ENCODE measurements at places on chromosomes 13 and 19.

DNA sequence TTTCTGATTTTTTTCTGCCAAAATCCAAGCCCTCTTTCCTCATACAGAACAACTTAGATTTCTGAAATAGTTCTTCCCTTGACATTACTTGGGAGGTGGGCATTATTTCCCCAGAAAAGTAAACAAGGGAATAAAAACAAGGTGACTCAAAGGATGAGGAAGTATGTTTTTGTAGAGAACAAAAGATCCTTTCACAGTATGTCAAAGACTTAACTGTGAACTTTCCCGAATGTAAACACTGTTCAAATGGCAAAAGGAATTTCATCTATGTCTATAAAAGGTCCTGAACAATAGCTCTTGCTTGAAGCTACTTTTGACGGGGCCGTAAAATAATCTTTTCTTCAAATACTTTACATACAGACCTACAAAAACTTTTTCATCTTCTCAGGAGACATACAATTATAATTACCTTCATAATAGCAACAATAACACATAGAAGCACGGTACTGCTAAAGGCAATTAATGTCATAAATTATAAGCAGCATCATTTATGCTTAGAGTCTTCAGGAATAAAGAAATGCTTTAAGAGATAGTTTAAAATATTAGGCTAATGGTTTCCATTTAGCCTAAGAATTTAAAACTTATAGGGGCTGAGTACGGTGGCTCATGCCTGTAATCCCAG is 191.1 kb downstream of the RGCC start:
- peak; percentile 4 for DNase-seq

- no peak for DNase-seq
These were observed 53.6 kb upstream of the KCTD4 start for GRCh38 chr13:45254396-45254795.

GRCh38 chr19:47848823-47849473 is 10.1 kb upstream of the TPRX2 start:
- DNase-seq: no peak

GRCh38 chr13:22262001-22262885 is 591.4 kb downstream of the FGF9 start:
- no peak for DNase-seq

DNA sequence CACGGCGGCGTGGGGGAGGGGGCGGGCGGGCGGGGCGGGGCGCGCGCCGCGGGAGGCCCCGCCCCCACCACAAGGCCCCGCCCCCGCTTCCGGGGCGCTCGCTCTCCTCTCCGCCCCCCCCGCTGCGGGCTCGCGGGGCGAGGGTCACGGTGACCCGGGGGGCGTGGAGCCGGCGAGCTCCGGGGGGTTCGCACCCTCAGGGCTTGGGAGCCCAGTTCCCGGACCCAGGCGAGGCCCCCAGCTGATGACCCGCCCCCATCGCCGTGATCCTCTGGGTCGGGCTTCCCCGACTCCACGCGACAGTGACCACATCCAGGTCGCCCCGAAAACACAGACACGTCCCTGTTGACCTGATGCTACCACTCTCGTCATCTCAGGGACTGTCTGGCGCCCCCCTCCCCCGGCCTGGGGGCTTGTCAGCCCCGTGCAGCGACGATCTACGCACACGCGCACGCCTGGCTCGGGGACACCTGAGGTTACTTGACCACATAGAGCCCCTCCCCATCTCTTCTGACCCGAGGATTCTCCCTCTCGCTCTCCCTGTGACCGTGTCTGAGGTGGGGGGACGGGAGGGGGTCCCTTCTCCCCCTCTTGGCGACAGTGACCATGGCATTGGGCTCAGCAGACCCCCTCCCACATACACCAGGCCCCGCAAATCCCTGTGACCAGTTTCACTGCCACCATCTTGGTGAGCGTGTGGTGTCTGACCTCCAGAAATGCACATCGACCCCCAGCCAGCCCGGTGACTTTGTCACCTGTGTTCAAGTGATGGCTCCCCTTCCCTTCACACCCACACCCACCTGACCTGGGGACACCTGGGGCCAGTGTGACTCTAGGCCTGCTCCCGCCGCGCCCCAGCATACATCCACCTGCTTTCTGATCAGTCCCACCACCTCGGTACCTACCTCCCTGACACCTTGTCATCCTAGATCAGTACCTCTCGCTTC is 670 bp downstream of the MAP2K7 start:
- no peak for DNase-seq

DNA sequence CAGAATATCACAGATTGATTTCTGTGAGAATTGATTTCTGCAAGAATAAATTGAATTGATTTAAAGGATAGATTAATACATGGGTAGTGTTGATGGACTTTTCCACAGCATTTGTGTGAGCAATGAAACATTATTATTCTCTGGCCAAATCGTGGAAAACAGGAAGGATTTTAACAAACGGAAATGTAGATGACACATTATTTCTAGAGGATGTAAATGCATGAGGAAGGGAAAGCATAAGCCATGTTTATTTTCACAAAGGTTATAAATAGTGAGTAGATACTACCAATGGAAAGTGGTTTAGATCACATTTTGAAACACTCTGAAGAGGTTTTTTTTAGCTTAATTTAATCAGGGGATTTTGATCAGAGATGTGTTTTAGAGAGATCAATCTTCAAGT is 1534.6 kb upstream of the MIR17HG start:
- DNase-seq: no peak

GRCh38 chr19:18464646-18465045 is 26.7 kb upstream of the ISYNA1 start:
- no peak for DNase-seq

- no peak for DNase-seq
These were observed 142.8 kb downstream of the KLF5 start for GRCh38 chr13:73201626-73202025.

- no peak for DNase-seq
These were observed 19.8 kb downstream of the TCF3 start for GRCh38 chr19:1632462-1633268.

DNA sequence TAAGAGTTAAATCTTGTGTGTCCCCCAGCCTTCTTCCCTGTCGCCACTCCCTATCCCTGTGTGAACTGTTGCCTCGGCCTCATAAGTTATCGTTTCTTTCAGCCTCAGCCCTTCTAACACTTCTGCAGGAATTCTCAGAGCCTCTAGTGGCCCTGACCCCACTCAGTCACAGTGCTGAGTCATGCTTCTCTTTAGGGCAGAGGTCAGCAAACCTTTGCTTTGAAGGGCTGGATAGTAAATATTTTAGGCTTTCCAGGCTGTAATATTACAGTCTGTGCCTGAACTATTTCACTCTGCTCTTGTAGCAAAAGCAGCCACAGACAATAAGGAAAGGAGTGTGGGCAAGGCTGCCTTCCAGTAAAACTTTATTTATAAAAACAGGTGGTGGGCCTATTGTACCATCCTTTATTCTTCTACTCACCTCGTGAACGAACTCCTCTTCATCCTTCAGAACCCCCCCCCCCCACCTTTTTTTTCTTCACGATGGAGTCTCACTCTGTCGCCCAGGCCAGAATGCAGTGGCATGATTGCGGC is 22.1 kb downstream of the MYO9B start:
- no peak for DNase-seq

- no peak for DNase-seq
These were observed 15.2 kb downstream of the F10 start for GRCh38 chr13:113137691-113138298.

GRCh38 chr13:62337109-62337880 is 921.6 kb upstream of the PCDH20 start:
- DNase-seq: no peak

DNA sequence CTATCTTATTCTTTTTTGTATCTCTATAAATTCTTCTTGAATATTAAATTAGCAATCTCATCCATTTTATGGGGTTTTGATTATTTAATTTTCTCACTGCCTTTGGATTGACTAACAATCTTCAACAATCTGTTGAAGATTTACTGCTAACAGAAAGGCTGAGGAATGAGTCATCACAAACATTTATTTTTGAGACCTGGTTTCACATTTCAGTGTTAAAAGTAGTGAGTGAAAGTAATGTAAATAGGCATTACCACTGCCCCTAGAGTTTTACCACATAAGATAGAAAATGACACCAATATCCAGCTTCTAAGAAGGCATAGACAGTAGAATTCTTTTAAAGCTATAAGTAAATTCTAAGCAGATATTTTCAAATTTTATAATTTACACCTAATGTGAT is 472.8 kb downstream of the OLFM4 start:
- DNase-seq: no peak

DNA sequence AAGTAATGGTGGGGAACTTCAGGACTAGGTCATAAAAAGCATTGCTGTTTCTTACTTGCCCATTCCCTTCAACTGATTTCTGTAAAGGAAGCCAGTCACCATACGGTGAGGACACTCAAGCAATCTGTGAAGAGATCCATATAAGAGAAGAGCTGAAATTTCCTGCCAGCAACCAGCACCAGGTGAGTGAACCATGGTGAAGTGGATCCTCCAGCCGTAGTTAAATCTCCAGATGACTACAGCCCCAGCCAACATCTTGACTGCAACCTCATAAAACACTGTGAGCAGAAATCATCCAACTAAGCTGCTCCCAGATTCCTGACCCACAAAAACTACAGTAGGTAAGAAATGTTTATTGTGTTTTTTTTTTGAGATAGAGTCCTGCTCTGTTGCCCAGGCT is 3.8 kb upstream of the SLC6A16 start:
- DNase-seq: no peak

- DNase-seq: no peak
These were observed 6.4 kb downstream of the PNMA8C start for GRCh38 chr19:46422344-46422743.

DNA sequence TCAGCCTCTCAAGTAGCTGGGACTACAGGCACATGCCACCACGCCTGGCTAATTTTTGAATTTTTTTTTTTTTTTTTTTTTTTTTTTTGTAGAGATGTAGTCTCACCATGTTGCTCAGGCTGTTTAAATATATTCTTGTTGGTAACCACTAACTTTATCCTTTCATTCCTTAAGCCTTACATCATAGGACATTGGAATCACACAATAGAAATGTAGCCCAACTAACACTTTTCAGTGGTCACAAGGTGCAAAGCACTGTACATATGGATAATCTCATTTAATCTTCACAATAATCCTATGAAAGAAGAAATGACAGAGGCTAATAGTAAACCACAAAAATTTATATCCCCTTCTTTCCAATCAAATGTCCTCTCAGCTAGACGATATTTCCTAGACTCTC is 417.8 kb upstream of the DACH1 start:
- no peak for DNase-seq

- DNase-seq: no peak
These were observed 143.8 kb upstream of the ZNF507 start for GRCh38 chr19:32201636-32202051.

DNA sequence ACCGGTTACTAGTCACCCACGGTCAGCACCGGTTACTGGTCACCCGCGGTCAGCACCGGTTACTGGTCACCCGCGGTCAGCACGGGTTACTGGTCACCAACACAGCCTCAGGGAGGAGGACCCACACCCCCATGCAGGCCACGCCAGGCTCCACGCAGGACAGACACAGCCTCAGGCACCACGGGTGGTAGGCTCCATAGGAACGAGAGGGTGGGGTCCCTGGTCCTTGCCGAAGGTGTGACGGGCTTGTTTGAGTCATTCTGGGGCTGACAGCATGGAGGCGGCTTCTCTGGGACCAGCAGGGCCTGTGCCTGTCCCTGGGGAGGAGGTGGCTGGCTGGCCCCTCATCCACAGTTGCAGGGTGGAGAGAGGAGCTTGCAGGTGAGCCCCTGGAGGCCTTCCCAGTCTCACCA is 122.8 kb upstream of the SOX1 start:
- no peak for DNase-seq
